ENCODE measurements at places on chromosomes 13 and 19.

DNA sequence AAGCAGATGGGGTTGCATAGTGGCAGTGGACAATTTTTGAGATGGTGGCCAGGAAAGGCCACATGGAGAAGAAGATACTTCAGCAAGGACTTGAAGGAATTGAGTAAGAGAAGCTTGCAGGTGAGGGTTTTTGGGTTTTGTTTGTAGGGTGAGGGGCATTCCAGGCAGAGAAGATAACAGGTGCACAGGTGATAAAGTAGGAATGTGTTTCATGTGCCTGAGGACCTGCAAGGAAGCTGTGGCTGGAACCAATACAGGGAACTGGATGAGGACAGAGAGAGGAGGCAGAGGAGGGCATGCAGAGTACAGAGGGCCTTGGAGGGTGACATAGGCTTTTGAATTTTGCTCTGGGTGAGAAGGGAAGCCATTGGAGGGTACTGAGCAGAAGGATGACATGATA lies 314.5 kb downstream of the KLF12 start:
- no peak for DNase-seq

DNA sequence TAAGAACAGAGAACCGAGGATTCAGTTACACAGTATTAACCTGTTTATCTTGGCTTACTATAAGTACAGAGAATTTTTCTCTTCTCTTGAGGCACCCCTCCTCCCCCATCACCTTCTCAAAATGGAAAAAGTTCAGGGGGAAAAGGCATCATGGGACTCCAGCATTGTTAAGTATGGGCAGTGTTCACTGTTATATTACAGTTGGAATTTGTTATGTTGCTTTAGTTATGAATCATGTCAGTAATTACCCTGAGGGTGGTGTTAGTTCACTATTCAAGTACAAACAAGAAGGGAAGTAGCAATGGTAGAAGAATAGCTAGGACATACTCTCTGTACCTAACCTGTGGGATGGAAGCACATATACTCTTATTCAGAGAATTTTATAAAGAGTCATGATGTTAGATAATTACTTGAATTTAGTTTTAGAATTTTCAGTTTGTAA lies 12.0 kb downstream of the LPAR6 start:
- peak; percentile 84 for DNase-seq

GRCh38 chr13:107329991-107330390 lies 762.1 kb upstream of the ARGLU1 start:
- DNase-seq = no peak

GRCh38 chr13:23771956-23772355 lies 117.2 kb downstream of the MIPEP start:
- DNase-seq = no peak

DNA sequence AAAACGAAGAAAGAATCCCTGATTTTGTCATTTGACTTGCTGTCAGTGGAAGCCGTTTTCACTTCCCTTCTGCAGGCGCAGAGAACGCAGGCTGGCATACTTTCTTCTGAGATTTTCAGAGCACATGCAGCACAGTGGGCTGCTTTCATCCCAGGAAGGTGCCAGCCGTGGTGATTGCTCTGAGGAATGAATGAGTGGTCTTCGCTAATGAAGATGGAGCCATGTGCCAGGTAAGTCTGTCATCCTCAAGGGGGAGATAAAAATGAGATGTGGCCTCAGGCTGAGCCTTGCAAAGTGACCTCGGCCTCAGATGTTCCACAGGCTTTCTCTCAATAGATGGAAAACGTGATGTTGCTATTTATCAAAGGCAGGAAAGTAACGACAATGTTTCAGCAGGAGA lies 94.6 kb upstream of the FARP1 start:
- DNase-seq = no peak

DNA sequence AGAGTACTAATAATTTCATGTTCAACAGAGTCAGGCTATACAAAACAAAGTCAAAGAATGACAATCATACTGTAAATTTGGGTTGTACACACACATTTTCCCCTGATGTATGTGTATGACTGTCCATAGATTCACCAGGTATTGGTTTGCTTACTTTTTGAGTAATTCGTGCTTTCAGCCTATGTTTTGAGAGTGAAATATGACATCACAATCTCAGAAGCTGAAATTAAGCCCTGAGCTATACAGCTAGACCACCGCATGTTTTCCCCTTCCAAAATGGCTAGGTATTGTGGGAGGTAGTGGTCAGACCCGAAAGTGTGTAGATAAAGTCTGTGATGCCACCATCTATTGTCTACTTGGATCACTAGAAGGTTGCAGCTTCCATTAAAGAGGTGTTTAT lies 102.8 kb downstream of the KATNAL1 start:
- DNase-seq = no peak

DNA sequence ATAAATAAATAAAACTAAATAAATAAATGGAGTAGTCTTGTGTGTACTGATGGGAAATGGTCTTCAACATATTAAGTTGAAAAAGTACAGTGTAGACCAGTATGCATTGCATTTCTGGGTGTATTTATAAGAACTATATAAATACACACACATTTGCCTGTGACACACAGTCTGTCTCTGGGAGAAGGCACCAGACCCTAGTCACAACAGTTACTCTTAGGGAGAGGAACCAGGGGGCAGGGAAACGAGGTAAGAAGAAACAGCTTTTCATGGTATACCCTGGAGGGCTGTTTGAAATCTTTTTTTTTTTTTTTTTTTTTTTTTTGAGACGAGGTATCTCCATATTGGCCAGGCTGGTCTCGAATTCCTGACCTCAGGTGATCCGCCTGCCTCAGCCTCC lies 2.8 kb upstream of the S1PR2 start:
- no peak for DNase-seq

- DNase-seq = no peak
These were observed 7.1 kb upstream of the CIRBP start for GRCh38 chr19:1261798-1262622.

- no peak for DNase-seq
These were observed 102.3 kb downstream of the UBL3 start for GRCh38 chr13:29748097-29748496.

GRCh38 chr19:41619018-41619556 lies 7.8 kb downstream of the CEACAM4 start:
- no peak for DNase-seq

- DNase-seq = peak; percentile 86
These were observed 710 bp upstream of the BTBD2 start for GRCh38 chr19:2016041-2016807.

DNA sequence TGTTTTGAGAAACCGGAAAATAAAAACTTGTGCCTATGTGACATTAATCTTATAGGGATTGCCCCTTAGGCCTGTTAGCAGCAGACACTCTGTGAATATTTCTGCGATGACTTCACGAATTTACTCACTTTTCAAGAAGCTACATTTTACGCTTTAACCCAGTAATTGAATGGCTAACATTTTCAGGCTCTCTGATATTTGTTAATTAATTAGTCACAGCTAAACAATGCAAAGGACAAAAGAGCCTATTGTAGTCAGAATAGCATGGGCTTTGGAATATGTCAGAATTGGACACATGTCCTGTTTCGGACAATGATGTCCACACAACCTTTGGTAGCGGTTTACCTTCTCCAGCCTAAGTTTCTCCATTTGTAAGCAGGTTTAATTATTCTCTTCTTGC lies 506.6 kb downstream of the EFNB2 start:
- no peak for DNase-seq

DNA sequence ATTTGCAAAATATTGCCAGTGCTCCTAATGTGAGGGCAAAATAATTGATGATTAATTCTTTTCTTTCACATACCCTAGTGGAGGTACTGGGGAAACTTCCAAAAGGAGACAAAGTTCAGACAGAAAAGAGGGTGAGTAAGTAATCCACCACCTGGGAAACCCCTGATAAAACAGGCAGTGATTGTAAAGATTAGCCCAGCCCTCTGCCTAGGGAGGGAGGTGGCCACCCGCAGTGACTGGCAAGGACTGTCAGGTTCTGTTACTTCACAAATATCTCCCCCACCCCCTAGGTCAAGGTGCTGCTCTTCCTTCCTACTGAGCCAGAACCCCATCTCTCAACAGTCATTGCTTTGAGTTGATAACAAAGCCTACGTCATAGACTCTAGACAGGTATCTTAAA lies 239.7 kb downstream of the DNAJC15 start:
- DNase-seq = no peak

- peak; percentile 22 for DNase-seq
These were observed 34.0 kb downstream of the CEACAM1 start for GRCh38 chr19:42494321-42494720.

DNA sequence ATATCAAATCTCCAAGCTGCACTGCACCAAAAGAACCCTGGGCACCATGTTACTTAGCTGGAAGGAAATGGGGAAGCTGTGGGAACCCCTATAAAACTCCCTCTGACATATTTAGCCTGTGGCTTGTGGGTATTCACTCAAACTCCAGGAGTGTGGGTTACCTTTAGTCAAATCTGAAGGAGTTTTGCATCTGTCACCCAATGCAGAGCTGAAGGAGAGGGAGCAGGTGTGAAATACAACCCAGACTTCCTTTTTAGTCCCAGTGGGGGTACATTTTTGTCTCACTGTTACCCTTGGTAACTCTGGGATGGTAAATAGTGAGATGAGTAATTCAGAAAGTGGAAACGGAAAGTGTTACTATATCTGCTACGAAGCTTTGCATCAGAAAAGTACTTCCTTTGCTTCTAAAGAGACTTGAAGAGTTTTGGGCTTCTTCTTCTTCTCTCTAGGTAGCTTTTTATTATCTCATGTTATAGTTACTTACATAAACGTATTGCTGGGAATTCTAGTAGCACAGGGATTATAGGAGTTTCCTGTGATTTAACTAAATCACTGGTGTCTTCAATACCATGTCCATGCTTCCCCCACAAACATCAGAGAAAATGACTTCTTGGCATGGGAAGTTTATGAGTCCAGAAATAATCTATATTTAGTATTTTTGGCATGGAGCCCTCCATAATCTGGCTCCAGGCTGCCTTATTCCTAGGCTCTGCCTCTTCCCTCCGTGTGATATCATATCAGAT lies 105.9 kb downstream of the AKAP11 start:
- DNase-seq = no peak

- no peak for DNase-seq
These were observed 156.1 kb downstream of the RGCC start for GRCh38 chr13:41613471-41613870.

DNA sequence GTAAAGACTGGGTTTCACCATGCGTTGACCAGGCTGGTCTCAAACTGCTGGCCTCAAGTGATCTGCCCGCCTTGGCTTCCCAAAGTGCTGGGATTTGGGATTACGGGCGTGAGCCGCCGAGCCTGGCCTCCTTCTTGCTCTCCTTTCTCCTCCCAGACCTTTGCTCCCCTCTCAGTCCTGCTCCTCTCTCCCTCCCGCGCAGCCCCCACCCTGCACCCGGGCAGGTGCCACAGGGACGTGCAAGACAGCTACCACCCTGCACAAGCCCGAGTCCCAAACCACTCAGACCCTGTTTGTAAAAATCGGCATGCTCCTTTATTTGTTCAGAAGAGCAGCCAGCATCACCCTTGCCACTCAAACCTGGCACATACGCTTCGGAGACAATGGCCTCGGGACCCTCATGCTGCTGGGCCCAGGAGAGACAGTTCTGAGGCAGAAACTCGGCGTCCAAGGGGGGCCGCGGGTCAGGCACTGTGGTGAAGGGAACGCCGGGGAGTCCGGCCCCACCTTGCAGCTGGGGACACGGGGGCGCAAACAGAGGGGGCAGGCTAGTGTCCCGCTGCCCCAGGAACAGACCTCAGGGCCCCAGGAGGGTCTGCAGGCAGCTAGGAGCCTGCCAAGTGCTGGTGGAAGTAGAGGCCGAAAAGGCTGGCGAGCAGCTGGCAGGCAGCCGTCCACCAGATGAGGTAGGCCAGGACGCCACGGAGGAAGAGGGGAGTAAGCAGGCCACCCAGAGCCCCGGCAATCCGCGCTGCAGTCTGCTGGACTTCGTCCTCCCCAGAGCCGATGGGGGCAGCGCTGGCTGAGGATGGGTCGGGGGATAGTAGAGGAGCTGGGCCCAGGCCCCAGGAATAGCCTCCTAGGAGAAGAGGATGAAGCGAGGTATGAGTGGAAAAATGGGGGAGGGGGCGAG lies 18.7 kb downstream of the TMEM161A start:
- DNase-seq = no peak

- DNase-seq = no peak
These were observed 44.7 kb downstream of the RGCC start for GRCh38 chr13:41502031-41502430.
